Brain (organoid and tissue), 16 donors: ENCODE measurements at places on chromosomes 5 and 9. TPM values are rescaled to one million over a fixed set of nuclear protein-coding genes. Genes with fewer than 3 reads are reported as not detected.

DNA sequence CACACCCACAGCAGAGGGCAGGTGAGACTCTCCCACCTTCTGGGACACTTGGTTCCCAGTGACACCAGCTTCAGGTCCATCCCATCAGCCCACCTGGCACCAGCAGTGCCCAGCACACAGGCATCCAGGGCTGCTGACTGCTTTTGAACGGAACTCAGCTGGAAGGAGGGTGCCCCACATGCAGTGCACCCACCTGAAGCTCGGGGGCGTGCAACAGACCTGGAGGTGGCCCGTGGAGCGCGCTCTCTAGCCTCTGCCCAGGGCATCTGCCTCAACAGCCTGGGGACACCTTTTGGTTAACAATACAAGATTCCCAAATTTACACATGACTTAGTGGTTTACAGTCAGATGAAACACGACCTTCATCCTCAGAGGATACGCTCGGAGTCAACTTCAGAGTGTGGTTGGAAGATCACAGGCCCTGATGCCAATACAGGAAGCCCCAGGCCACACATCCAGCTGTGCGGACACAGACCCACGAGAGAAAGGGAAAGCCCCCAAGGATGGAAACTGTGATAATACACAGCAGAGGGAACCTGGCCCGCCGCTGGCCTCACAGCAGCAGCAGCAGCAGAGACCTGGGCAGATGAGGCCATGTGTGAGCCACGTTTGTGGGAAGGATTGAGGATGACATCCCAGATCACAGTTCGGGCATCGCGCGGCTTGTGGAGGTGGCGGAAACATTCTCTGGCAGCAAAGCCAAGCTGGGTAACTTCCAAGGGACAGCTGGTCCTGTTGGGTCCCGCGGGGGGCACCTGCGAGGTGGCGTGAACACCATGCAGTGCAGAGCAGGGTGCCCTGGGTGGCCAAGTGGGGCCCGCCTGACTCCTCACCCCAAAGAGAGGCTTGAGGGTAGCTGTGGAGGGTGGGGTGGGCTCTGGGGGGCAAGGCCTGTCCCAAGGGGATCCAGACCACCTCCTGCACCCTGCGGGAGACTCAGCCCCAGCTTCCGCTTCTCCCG, 64.0 kb downstream of the SECISBP2 start:
- no peak for DNase-seq

- DNase-seq, result no peak
Observed at GRCh38 chr5:154575546-154576428, 97.8 kb upstream of the HAND1 start.

- no peak for DNase-seq
Observed at GRCh38 chr9:38406476-38407186, 14.1 kb downstream of the ALDH1B1 start.

GRCh38 chr9:94907264-94907936, 180.9 kb downstream of the AOPEP start:
- no peak for DNase-seq

DNA sequence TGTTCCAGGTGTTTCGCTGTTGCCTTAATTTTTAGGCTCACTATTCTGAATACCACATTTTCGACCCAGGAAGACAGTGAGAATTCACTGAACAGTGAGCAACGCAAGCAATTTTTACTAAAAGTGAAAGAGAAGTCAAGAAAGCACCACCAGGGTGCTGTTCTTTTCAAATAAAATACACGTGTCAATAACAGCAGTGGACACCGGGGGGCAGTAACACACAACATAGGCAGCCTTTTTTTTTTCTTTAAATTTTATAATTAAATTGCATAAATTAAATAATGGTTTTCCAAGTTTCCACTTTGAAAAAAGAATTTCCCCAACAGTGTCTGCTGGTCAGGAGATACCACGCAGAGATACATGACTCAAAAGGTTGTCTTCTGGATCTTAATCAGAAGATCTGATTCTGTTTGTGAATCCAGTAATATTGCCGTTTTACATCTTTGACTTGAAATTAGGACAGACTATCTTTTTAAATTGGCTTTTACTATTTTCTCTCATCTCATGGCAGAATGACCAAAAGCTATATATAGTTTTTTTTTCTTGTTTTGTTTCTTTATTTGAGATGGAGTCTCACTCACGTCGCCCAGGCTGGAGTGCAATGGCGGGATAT, 47.1 kb upstream of the SH3GL2 start:
- DNase-seq, result peak; percentile 86

- DNase-seq, result no peak
Observed at GRCh38 chr5:61440596-61440995, 108.5 kb downstream of the ZSWIM6 start.

GRCh38 chr9:9792144-9792857, 820.5 kb downstream of the PTPRD start:
- no peak for DNase-seq

SLC25A2 gene
- not detected for polyA plus RNA-seq

CFAP77 gene
- polyA plus RNA-seq, result 15.2 TPM
